ENCODE measurements at places on chromosomes 5 and 9.

- no peak for DNase-seq
Measured at GRCh38 chr9:32351845-32352244, 32.6 kb upstream of the ACO1 start.

GRCh38 chr5:59236448-59236847 lies 653.6 kb downstream of the RAB3C start:
- no peak for DNase-seq

DNA sequence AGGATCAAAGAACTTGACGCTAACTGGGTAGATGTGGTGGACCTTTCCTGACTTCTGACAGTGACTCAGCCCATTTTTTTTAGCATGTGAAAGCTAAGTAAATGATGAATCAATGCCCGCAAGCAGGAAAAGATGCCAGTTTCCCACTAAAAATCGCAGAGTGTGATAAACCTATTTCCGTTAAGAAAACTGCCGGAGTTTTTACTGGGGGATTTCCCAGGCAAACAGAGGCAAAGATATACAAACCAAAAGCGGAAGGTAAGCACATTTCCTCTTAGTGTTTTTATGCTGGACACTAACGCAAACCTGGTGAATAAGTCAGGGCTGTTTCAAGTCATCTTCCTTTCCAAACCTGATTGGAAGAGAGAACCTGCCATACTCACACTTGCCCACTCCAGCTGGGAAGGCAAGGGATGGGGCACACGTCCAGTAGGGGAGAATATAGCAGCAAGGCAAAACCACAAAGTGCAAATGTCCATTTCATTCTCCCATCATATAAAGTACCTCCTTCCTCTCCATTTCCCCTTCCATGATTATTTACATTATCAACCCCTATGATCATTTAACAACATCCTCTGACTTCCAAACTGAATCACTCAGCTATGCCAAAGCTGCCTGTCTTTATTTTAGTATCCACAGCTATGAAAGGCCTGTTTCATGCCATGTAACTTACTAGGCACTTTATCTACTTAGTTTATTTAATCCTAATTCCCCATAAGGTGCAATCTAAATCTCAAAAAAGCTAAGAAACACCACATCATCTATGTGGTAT lies 349.7 kb upstream of the RFX3 start:
- no peak for DNase-seq

GRCh38 chr5:137997726-137998213 lies 35.1 kb downstream of the FAM13B start:
- no peak for DNase-seq

DNA sequence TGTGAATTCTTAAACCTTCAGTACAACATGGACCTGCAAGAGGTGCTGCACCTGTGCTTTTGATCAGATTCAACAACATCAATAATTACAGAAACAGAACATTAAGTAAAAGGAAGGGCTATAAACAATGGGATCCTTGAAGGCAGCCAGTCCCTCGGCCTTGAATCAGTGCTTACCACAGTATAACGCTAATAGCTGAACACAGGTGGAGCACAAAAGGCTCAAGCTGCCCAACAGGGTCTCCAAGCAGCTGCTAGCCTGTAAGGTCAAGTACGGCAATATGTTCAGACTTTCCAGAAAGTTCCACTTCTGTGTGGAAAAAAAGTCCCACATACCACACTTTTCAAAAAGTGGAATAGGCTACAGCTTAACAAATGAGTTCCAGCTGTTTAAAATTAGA lies 61.9 kb upstream of the ITGA1 start:
- no peak for DNase-seq

- no peak for DNase-seq
Measured at GRCh38 chr9:71797266-71797665, 29.0 kb upstream of the CEMIP2 start.
